ENCODE measurements at places on chromosomes 13 and 19.

DNA sequence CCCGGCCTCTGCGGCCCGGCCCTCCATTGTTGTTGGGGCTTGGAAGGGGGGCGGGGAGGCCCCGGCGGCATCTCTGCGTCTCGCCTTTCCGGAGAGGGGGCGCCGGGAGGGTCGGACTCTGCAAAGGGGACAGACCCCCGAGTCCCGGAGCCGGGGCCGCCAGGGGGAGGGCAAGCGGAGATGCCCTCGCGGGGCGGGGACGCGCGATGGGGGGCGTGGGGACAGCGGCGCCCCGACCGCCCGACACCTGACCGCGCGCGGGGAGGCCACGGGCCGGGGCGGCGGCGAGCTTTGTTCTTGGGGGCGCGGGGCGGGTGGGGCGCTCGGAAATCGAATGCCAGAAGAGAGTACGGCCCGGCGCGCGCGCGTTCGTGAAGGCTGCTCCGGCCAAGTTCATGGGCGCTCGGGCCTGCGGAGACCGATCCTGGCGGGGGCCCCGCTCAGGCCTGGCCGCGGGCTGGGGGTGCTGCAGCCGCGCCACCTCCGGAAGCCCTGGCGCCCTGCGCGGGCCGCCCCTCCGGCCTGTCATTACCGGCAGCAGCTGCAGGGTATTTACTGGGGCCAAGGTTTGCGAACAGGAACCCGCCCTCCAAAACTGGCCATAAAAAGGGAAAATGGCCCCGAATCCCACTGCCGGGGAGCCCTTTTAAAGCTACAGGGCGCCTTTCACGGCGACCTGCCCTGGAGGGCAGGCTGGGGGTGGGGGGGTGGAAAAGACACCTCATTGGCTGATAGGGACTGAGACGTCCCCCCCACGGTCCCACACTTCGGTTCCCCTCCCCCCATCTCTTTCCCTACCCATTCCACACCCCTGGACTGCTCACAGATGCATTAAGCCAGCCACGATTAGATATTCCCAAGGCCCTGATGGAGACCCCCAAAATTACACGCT, 11.1 kb upstream of the NANOS3 start:
- no peak for DNase-seq

- DNase-seq = no peak
These were observed 62.1 kb downstream of the ZNF737 start for GRCh38 chr19:20503476-20503875.

DNA sequence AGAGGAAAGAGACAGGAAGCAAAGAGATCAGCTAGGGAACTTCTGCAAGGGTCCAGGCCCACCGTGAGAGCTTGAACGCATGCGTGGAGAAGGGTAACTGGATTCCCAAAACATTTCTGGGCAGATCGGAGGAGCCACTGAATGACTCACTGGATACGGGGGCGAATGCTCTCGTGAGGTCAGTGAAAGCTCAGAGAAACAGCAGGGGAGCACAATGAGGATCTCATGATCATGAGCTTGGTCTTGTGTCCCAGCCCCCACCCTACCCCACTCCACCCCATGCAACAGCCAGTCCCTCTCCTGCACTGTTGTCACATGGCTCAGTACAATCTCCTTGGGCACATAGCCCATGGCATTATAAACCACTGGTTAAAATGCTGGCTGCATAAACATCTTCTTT, 40.6 kb downstream of the DCLK1 start:
- no peak for DNase-seq

- no peak for DNase-seq
These were observed 34.9 kb upstream of the METTL21C start for GRCh38 chr13:102729560-102730270.

DNA sequence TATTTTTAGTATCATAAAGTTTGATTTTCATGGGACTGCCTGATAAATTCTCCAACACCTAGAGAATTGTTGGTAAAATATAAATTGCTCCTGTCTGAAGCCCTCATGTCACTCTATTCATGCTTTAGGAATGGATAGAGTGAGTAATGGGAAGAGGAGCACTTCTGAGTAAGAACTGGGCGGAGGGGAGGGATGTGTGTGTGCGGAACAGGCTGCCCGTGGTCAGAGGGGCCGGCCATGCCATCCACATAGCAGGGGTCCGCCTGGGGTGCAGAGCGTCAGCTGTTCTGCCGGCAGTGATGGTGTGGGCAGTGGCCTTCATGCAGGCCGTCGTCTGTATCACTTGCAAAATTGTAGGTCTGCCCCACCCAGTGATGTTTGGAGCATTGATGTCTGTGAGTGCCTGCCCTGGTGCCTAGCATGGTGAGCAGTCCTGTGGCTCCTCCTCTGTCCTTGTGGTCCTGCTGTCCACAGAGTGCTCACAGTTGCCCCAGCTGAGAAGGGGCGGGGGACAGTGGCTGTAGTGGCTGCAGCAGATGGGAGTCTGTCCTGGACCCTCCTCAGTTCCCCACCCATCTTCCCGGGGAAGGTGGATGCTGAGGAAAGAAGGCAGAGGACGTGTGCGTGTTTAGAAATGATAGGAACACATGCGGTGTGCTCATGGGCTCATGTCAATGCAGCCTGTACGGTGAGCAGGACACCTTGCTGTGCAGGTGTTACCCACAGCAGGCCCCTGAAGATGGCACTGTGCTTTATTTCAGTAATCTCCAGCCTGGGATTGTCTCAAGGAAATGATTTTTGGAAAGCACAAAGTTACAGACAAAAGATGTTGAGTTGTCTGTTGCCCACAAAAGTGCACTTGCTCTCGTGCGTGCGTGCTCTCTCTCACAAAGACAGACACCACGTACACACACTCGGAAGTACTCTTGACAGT, 49.4 kb upstream of the TEX29 start:
- no peak for DNase-seq

DNA sequence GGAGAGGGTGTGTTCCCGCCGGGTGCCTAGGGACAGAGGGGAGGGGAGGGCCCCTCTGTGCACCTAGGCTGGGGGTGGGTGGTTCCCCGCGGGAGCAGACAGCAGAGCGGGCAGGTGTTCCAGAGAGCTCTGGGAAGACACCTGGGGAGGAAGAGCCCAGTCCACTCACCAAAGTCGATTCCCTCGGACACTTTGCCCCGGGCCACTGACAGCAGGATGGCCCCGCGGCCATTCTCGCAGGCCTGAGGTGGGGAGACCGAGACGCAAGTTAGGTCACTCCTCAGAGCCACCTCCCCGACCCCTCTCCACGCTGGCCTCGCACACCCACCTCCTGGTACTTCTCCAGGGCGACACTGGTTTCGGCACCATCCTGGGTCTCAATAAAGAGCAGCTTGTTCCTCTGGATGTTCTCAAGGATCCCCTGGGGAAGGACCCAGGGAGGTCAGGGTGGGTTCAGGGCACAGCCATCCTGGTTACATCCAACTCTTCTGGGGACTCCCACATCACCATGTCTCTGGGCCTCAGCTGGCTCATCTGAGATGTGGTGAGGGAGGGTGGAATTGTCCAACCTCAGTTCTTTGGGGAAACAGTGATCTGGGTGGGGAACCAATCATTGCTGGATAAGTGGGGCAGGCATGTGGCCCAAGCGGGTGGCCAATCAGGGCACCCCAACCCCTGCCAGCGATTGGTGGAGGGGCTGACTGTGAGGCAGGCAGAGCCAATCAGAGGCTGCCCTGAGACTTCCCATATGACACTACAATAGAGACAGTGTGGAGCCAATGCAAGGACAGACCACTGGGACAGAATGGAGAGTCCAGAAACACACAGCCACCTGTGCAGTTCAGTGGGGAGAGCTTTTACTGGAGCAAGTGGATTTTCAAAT, 12.6 kb downstream of the KLC3 start:
- DNase-seq = no peak

- DNase-seq = no peak
These were observed 65.4 kb downstream of the TUBGCP3 start for GRCh38 chr13:112522578-112522977.

DNA sequence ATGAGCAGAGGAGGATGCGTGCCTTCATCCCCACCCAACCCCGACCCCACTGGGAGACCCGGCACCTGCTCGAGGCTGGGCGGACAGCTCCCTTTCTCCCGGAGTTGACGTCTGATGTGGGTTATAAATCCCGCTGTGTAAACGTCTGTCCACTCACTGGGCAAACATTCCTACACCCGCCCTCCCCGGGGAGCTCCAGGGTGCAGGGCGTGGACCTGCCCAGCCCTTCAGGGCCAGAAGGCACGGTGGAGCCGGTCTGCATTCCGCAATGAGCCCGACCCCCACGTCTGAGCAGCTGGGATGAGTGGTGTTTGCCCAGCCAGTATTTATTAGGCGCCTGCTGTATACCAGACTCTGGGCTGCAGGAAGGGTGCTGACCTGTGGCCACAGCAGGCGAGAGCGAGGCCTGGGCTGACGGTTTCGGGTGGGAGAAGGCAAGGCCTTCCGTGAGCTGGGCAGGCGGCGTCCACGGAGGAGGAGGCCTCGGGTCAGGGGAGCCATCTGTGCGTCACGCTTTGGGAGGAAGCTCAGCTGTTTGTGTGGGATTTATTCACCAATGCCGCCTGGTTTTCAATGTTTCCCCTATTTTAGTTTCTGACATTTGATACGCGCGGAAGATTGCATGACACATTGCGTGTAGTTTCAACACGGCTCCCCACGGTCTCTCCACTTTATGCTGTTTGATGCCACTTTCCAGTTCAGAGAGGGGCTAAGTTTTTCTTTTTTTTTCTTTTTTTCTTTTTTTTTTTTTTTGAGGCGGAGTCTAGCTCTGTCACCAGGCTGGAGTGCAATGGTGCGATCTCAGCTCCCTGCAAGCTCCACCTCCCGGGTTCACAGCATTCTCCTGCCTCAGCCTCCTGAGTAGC, 2.0 kb downstream of the MISP start:
- DNase-seq = peak; percentile 28

GRCh38 chr19:52692431-52693008, 42.3 kb downstream of the ZNF611 start:
- no peak for DNase-seq

GRCh38 chr13:114112826-114113322, 19.5 kb downstream of the RASA3 start:
- no peak for DNase-seq

GRCh38 chr19:15108145-15108844, 1.1 kb downstream of the SYDE1 start:
- DNase-seq = no peak

- no peak for DNase-seq
These were observed 154.7 kb upstream of the ARGLU1 start for GRCh38 chr13:106722620-106723019.

GRCh38 chr19:10639836-10640235, 14.3 kb upstream of the ILF3 start:
- no peak for DNase-seq

DNA sequence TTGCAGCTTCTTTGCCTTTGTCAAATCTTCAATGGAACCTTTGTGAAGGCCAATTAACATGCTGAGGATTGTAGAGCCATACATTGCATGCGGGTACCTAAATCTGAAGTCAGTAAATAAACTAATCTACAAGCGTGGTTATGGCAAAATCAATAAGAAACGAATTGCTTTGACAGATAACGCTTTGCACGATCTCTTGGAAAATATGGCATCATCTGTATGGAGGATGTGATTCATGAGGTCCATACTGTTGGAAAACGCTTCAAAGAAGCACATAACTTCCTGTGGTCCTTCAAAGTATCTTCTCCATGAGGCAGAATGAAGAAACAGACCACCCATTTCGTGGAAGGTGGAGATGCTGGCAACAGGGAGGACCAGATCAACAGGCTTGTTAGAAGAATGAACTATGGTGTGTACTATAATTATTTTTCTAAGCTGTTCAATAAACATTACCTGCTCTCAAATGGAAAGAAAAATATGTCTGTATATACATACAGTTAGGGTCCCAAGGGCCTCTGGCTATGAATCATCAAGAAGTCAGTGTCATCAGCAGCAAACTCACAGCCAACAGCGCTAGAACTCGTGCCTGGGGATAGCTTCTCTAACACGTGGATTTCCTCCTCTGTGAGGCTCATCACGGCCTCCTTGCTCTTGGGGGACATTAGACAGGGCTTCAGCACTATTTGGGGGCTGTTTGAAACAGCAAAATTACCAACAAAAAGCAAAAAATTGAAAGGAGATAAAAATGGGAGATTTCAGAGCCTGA, 2.9 kb upstream of the CD70 start:
- DNase-seq = no peak

GRCh38 chr13:82947191-82947621, 935.1 kb downstream of the SLITRK1 start:
- no peak for DNase-seq

DNA sequence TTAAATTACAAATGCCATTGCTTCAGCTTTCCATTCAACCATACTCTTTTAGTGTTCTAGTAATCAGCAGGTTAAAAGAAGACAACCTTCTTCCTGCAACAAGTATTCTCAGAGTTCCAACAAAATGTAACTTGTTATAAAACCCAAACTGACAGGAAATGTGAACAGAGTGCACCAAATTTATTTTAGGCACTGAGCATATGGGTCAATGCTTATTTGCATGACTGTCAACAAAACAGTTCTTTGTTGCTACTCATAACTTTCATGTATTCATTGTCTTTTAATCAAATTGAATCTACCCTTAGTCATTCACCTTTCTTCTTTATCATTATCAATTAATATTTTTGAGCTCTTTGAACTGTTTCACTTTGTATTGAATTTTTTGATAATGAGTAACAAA, 554.1 kb downstream of the DACH1 start:
- DNase-seq = no peak

DNA sequence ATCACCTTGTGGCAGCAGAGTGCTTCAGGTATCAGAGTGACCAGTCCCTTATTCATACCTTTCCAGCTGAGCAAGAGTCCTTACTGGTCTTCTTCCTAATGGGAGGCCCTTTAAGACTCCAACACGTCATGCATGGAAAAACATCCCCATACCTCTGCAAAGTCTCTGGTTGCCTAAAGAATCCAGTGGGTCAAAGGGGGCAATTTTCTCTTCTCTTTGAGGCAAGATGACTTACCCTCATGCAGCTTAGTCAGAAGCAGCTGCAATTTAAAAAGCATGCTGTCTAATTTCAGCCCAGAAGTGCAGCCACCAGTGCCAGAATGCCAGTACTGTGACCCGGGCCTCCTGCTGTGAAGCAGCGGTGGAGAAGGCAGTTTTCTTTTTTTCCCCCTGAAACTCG, 18.7 kb downstream of the PPP5C start:
- DNase-seq = no peak

DNA sequence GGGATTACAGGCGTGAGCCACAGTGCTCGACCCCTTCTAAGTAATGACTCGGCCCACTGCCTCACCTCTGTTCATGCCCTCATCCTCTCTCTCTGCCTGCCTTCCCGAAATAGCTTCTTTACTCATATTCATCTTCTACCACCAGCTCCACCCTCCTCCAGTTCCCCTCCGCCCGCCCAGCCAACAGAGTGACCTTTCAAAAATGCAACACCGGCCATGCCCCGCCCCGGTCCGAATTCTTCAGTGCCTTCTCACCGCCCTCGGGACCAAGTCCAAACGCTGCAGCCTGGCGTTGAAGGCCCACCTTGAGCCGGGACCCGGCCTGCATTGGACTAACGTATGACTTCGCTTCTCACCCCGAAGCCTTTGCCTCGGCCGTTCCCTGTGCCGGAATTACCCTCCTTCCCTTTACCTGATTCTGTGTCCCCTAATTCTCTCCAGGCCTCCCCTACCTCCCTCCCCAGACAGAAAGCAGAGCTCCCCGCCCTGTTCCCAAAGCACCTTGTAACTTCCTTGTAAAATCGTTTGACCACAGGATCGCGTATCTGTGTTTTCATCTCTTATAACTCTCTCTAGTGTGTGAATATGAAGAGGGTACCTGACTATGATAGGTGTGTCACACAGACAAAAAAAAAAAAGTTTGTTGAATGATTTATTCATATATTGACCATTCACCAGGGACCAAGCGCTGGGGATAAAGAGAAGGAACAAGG, 8.1 kb upstream of the MUC16 start:
- DNase-seq = no peak

GRCh38 chr19:44618640-44619357, 5.4 kb downstream of the IGSF23 start:
- no peak for DNase-seq

GRCh38 chr19:35963514-35963913, 27.3 kb downstream of the LRFN3 start:
- DNase-seq = no peak

GRCh38 chr19:18588611-18589379, at the start of gene REX1BD:
Gene REX1BD (plus strand): TSS chr19:18588798. CDS start chr19:18588802, 4 bp downstream.
- peak; percentile 54 for DNase-seq
